ENCODE measurements at places on chromosomes 1 and 21.

DNA sequence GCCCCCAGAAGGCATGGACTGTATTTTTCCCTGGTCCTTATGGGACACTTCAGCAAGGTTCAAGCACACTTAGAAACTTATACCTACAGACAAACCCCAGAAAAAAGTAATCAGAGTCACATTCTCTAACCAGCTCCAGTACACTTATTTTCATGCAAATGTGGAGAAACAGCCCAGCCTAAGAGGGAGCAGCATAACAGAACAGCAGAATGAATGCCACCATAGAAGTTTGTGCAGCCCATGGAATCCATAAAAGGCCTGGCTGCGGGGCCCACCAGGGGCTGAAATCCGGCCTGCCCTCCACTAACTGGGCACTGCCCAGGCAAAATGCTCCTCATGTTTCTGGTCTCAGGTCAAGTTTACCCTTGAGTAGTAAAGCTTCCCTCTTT lies 60.4 kb upstream of the ATP1A1 start:
- no peak for DNase-seq

DNA sequence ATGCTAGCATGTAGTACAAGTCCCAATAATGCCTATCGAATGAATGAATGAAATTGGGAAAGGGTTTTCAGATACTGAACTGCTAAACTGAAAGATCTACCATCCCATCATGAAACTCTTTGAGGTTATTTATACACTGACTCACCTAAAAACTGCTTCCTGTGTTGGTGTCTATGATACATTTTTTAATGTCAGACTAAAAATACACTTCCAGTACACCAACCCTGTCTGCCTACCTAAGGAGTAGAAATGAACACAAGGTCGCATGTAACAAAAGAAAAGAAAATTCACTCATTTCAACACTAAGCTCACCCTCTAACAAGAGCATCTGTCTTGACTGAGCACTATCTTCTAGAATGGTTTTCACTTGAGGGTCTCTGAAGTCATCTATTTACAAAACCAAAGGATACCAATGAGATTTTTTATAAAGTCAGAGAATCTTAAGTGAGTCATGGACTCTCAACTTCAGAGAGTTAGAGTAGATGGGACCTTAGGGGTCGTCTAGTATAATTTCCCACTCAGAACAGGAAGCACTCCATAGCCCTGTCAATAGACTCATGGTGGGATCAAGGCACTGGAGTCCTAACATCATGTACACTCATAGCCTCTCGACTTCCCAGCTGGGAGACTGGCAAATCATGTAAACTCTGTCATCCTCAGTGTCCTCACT lies 53.4 kb downstream of the WLS start:
- DNase-seq = no peak

GRCh38 chr1:20685741-20686140 lies 24.6 kb upstream of the DDOST start:
- peak; percentile 2 for DNase-seq

DNA sequence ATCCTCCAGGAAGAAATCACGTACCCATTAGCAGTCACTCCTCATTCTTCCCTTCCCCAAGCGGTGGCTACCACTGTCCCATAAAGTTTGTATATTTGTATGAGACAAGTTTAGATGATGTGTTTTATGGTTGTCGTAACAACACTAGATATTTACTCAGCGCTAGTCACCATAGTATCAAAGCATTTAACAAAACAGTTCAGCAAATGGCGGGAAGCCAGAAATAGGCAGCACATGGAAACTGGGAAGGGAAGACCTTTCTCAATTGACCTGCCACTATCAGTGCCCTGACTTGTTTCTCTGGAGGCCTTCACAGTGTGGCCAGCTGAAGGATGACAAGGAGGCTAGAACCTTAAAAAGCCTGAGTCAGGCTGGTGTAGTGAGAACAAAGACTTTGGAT lies 31.1 kb downstream of the CNST start:
- no peak for DNase-seq

- no peak for DNase-seq
These were observed 37.8 kb downstream of the FAM78B start for GRCh38 chr1:166129006-166129405.

- no peak for DNase-seq
These were observed 297.9 kb upstream of the GREM2 start for GRCh38 chr1:240909701-240910457.

DNA sequence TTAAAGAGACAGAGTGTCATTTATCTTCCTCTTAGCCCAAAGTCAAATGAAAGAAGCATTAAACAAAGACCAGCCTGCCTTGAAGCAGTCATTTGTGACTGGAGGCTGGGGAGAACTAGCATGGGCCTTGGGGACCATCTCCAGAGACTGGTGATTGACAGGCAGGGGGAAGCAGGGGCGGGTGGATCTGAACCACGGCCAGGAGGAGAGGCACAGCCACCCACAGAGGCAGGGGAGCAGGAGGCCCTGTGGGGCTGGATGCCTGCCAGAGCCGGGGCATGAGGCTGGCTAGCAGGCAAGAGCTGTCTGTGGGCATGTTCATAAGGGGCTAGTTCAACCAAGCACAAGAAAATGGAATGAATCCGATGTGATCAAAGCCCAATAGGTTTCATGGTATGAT lies 73.9 kb downstream of the PLXNA2 start:
- DNase-seq = peak; percentile 2

DNA sequence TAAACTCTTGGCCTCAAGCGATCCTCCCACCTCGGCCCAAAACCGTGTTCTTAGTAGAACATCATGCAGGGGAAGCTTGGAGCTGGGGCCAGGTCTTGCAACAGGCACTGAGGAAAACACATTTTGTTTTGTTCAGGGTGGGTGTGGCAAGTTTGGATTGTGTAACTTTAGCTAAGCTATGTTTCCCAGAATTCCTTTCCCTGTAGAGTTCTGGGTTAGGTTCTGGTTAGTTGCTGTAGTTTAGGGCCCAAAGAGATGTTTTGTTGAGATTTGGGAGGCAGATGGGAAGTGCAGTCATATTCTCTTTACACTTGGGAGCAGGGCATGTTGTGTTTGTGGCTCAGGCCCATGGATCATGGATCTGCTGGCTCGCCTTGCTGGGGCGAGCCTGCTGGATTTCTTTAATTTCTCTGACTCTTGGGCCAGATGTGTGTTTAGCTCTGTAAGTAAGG lies 24.0 kb downstream of the PLA2G5 start:
- DNase-seq = no peak

DNA sequence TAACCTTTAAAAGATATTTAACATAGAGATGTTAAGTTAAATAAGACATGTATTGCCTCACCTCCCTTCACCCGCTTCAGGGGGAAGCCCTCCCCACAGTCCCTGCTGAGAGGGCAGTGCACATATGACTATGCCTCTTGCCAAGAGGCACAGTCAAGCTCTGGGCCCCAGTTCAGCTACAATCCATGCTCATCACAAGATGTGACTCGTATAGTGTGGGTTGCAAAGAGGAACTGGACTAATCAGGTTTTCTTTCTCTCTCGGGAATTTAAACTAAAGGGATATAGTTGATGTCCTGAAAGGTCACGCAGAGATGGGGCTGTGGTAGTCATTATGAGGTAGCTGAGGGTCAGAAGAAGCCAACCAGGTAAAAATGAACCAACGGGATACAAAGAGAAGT lies 35.6 kb downstream of the LYST start:
- DNase-seq = peak; percentile 56

- no peak for DNase-seq
These were observed 7.6 kb downstream of the COL16A1 start for GRCh38 chr1:31696242-31696641.

DNA sequence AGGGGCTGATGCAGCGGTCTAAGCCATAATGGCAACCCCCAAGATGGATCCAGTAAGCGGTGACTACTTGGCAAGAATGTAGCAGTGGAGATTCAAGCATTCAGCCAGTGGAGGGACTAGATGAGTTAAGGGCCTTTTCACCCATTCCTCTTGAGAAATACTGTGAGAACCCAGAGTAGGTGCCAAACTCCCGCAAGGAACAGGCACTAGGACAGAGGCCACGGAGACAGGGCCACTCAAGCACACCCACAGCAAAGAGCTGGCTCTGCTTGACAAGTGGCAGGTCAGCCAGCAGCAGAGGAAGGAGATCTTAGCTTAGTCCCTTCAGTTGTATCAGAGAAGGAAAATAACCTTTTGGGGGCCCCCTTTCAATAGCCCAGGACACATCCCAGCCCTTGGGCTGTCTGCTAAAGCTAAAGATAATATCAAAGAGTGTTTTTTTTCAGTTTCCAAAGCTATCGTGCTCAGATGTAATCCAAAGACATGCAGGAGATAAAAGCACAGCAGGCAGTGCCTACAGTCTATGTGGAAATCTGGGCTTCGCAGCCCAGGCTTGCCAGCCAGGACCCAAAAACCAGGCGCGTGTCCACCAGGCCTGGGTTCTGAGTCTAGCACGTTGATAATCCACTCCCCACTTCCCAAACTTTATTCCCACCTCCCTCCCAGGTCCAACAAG lies 62.0 kb upstream of the GOLT1A start:
- DNase-seq = no peak

GRCh38 chr1:228084797-228085196 lies 2.3 kb downstream of the ARF1 start:
- DNase-seq = no peak

DNA sequence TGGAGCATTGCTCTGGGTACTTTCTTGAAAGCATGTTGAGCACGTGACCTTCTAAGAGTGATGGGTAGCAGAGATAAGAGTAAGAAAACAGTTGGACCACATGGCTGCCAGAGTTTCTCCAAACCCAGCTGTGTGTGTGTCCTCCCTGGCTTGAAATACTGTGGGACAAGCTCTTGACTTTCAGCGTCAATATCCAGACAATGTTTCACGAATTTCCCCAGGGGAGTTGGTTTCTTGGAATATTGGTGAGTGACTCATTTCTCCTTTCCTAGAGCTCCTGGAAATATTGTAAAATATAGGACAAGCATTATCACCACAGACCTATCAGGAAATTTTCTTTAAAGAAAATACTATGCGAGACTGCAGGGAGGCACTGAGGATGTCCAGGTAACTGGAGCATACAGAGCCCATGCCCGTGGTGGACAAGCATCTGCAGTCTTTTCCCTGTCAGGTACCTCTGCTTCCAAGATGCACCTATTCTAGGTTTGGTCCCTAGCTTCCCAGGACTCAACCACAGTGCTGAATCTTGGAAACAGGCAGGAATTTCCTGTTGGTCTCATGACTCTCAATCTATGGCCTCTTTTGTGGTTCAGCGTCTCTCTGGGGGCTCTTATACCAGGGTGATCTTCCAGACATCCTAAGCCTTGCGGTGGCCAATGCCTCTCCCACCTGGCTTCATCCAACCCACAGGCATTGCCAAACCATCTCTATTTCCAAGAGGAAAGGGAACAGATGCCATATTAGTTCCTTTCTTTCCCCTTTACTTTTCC lies 67.4 kb downstream of the KCNJ6 start:
- DNase-seq = no peak

- DNase-seq = no peak
These were observed 3.9 kb downstream of the FNDC7 start for GRCh38 chr1:108716437-108717230.

- DNase-seq = no peak
These were observed 226.7 kb upstream of the RUNX1 start for GRCh38 chr21:35275776-35276175.

DNA sequence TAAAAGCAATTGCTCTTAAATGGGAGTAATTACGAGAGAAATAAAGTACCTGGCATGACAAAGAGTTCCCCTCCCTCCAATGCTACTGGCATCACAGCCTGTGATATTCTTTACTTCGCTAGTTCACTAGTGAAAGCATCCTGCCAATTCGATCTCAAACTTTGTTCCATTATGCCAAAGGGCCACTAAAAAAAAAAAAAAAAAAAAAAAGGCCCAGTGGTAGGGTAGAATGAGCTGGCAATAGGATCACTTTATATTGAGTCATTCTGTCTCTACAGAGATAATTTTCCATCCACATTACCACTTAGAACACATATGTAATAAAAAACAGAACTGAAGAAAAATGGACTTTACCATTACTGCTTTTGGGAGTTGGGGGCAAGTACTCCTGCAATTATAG lies 11.2 kb downstream of the PUM1 start:
- no peak for DNase-seq

DNA sequence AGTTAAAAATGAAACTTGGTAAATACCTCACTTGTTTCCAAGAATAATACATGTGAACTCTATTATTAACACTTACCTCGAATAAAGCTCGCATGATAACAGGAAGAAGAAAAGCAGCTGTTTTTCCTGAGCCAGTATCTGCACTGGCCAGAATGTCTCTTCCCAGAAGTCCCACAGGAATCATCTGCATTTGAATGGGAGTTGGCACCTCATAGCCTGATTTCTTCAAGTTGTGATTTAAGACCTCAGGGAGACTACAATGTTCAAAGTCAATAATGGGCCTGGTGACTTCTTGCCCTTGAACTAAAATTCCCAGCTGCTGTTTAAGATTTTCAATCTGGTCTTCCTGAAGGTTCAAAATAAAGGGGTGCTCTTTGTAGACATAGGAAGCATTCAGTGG lies 3.8 kb downstream of the DDX59 start:
- no peak for DNase-seq

- no peak for DNase-seq
These were observed 10.5 kb downstream of the C1orf198 start for GRCh38 chr1:230857822-230858221.

- no peak for DNase-seq
These were observed 17.9 kb upstream of the KCNE2 start for GRCh38 chr21:34345892-34346291.

DNA sequence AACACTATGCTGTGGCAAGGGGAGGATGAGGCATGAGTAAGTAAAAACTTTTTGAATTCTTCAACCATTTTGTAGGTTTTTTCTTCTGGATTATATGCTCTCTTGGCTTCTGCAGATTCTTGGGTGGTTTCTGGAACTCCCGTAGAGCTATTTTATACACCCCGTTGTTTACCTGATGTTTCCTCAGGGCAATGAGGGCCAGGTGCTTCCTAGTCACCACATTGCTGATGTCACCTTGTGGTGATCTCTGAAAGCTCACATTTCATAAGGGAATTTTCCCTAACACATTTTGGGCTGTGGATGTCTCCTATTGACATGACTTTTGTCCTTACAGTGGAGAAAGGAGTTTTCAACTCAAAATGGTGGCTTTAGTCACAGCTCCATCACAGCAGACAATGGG lies 356.6 kb downstream of the PLA2G4A start:
- no peak for DNase-seq

Measured in Kasumi-1 (cell line).